ENCODE measurements at places on chromosomes 6 and 20.

- H3K36me3 ChIP-seq, result peaks cover 4% of the 10 kb centered on the region
- H3K27me3 ChIP-seq, result peaks cover 10% of the 10 kb centered on the region
- H3K27ac ChIP-seq, result no peak overlapping the region
- no peaks in the 10 kb centered on the region for H3K4me1 ChIP-seq
- H3K4me3 ChIP-seq, result no peak overlapping the region
- DNase-seq, result no peak
These were observed 25.5 kb upstream of the STX16 start for GRCh38 chr20:58625585-58625984.

GRCh38 chr6:138663892-138664291, 109.7 kb upstream of the CCDC28A start:
- H3K36me3 ChIP-seq, result peaks cover under 1% of the 10 kb centered on the region
- no peak overlapping the region for H3K27ac ChIP-seq
- DNase-seq, result no peak
- peaks cover 1% of the 10 kb centered on the region for H3K27me3 ChIP-seq

GRCh38 chr20:53599910-53600632, 6.4 kb upstream of the ZNF217 start:
- H3K27me3 ChIP-seq, result peaks cover 2% of the 10 kb centered on the region
- no peak for DNase-seq
- H3K27ac ChIP-seq, result peak overlapping the region; percentile 0
- peaks cover 32% of the 10 kb centered on the region for H3K4me1 ChIP-seq
- H3K36me3 ChIP-seq, result no peaks in the 10 kb centered on the region
- H3K4me3 ChIP-seq, result no peak overlapping the region

DNA sequence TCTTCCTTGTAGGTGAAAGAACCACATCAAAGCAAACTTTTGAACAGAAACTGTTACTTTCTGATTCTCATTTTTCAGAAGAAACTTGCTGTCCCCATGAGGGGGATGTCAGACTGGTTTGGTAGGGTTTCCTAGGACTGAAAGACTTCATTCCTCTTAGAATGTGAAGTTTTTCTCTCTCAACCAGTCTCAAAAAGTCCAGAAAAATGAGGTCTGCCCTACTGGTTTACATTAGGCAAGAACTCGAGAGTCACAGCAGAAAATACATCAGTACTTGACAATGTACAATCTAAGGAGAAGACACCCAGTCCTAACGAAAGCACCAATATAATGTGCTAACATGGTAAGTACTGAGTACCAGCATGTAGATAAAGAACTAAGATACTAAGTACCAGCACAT, 12.7 kb upstream of the NHLRC1 start:
- peaks cover 31% of the 10 kb centered on the region for H3K36me3 ChIP-seq
- no peaks in the 10 kb centered on the region for H3K4me1 ChIP-seq
- H3K27me3 ChIP-seq, result peaks cover 2% of the 10 kb centered on the region
- H3K27ac ChIP-seq, result no peak overlapping the region
- no peak overlapping the region for H3K4me3 ChIP-seq

DNA sequence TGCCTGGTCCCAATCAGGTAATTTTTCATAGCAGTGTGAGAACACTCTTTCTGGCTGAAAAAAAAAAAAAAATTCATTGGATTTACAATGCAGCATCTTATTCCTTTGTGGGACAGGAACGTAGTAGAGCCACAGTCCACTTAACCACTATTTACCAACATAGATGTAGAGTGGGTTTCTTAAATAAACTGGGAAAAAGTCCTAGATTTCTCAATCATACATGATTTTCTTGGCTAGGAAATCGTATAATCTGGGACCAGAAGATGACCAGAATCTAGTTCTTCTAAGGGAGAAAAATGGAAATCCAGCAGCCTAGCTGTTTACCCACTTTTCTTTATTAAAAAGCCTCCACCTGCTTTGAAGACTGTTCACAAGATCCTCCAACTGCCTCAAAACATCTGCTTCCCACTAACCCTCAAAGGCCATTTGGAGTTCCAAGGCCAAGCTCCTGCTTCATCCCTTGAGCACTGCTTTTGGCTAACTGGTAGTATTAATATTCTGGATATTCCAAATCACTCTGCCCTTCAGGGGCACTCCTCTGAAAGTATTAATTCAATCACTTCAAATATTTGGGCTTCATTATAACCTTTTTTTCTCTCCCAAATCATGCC, 70.4 kb downstream of the FYN start:
- peaks cover 58% of the 10 kb centered on the region for H3K4me1 ChIP-seq
- peaks cover 31% of the 10 kb centered on the region for H3K36me3 ChIP-seq

DNA sequence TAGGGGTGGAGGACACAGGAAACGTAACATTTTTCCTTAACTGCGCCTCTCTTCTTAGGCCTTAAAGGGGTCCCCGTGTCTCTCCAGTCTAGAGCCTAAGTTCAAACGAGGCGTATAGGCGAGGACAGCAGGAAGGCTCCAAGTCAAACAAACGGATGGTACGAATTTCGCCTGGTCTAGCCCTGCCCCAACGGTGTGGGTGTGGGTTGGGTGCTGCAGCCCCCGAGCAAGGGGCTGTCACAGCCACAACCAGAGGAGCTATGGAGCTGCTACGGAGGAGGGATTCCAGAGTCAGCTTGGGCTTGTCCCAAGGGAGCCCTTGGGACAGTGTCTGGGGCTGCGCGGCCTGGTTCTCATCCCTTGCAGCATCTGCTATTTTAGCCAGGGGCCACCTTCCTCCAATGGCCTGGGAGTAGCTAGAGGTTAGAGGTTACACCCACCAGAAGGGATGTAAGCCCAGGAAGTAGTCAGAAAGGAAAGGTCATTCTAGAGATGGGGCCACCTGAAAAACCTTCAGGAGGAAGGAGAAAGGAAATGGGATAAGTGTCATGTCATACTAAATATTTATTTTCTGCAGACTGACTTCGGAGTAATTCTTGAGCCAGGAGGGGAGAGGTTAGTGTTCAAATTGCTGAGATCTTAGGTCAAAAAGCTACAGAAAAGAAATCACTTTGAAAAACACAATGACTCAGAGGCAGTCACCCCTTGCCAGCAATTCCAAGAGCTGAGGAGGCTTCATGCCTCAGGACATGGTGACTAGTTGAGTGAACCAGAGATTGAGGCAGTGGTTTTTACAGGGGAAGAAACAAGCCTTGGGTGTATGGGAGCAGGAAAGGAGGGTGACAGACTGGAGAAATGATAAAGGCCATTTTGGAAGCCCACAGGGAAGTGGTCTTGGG, 21.7 kb downstream of the VPS52 start:
- H3K4me3 ChIP-seq, result peak overlapping the region; percentile 86
- peak overlapping the region; percentile 79 for H3K27ac ChIP-seq
- H3K27me3 ChIP-seq, result peaks cover 4% of the 10 kb centered on the region

- no peak for DNase-seq
- no peaks in the 10 kb centered on the region for H3K4me1 ChIP-seq
- H3K27me3 ChIP-seq, result peaks cover 13% of the 10 kb centered on the region
- H3K27ac ChIP-seq, result no peak overlapping the region
- H3K36me3 ChIP-seq, result peaks cover 34% of the 10 kb centered on the region
- H3K4me3 ChIP-seq, result no peak overlapping the region
These were observed 9.8 kb upstream of the DEF6 start for GRCh38 chr6:35287671-35288396.

- H3K27ac ChIP-seq, result peak overlapping the region; percentile 81
- no peak for DNase-seq
These were observed 50.9 kb downstream of the BANF2 start for GRCh38 chr20:17750722-17751045.

DNA sequence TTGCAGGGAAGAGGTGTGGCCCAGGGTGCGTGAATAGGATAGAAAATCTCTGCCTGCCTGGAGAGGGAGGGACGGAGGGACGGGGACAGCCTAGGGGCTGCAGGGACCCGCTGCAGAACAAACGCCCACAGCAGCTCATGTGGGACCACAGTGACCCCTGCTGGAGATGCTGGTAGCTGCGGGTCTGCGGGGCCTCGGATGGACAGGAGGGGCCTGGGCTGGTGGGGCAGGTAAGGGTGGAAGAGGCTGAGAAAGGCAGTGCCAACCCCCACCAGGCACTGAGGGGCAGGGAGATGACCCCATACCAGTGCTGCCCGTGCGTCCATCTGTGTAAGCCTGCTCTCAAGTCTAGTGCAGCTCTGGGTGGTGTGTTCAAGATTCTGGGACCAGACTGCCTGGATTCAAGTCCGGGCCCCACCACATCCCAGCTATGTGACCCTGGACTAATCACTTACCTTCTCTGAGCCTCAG, 39.4 kb downstream of the KIAA1755 start:
- H3K27ac ChIP-seq, result no peak overlapping the region
- H3K4me1 ChIP-seq, result peaks cover 11% of the 10 kb centered on the region
- no peak overlapping the region for H3K4me3 ChIP-seq
- DNase-seq, result peak; percentile 94
- H3K36me3 ChIP-seq, result no peaks in the 10 kb centered on the region
- peaks cover 6% of the 10 kb centered on the region for H3K27me3 ChIP-seq

DNA sequence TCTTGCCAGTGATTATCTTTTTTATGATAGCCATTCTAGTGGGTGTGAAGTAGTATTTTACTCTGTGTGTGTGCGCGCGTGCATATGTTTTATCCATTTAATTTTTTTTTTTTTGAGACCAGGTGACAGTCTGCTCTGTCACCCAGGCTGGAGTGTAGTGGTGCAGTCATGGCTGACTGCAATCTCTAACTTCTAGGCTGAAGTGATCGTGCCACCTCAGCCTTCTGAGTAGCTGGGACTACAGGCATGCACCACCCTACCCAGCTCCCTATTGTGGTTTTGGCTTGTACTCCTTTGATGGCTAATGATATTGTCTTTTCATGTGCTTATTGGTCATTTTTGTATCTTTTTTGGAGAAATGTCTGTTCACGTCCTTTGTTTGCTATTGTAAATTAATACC, 33.3 kb downstream of the ITCH start:
- peaks cover 8% of the 10 kb centered on the region for H3K36me3 ChIP-seq
- no peaks in the 10 kb centered on the region for H3K27me3 ChIP-seq
- no peak for DNase-seq
- H3K27ac ChIP-seq, result no peak overlapping the region
- H3K4me3 ChIP-seq, result no peak overlapping the region

DNA sequence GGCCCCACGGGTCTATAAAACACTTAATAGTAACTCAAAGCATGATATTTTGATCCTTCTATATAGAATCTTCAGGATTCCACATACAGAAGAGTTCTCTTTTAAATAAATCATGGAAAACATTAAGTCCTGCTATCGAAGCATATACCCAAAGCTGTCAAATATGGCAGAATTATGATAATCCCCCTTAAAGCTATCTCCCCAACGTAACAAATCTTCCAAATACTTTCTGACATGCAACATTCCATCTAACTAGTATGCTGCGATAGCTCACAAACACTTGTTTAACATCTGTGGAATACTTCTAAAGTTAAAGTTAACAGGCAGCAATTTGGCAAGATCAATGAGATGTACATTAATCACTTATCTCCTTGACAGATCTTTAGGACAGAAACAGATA, 371.0 kb upstream of the RUNX2 start:
- no peak for DNase-seq
- no peaks in the 10 kb centered on the region for H3K36me3 ChIP-seq
- H3K27me3 ChIP-seq, result peaks cover 2% of the 10 kb centered on the region
- no peak overlapping the region for H3K27ac ChIP-seq
- H3K4me1 ChIP-seq, result no peaks in the 10 kb centered on the region

GRCh38 chr20:43949741-43950618, 35.3 kb downstream of the TOX2 start:
- H3K27me3 ChIP-seq, result peaks cover 5% of the 10 kb centered on the region
- no peak overlapping the region for H3K27ac ChIP-seq
- no peaks in the 10 kb centered on the region for H3K4me1 ChIP-seq
- H3K36me3 ChIP-seq, result no peaks in the 10 kb centered on the region
- DNase-seq, result no peak

DNA sequence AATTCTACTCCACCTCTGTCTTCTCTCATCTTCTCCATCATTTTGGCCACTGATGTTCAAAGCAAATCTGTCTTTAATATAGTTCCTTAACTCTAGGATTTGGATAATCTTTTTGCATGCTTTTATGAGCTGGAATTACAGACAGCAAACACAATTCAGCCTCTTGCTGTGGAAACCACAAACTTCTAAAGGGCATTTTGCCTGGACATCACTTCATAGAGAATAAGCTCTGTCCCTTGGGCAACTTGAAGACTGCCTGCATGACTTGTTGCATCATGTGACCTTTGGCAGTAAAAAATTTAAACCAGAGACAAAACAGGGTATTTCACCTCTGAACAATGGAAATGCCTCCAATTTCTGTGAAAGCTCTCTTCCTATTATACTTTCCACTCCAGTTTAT, 74.1 kb upstream of the HDDC2 start:
- peaks cover 9% of the 10 kb centered on the region for H3K27me3 ChIP-seq
- H3K36me3 ChIP-seq, result no peaks in the 10 kb centered on the region
- no peak overlapping the region for H3K4me3 ChIP-seq
- peaks cover 29% of the 10 kb centered on the region for H3K4me1 ChIP-seq
- no peak for DNase-seq
- H3K27ac ChIP-seq, result no peak overlapping the region

- H3K36me3 ChIP-seq, result peaks cover 3% of the 10 kb centered on the region
- no peak for DNase-seq
- H3K27ac ChIP-seq, result no peak overlapping the region
- no peak overlapping the region for H3K4me3 ChIP-seq
These were observed 359.8 kb downstream of the ZFAND3 start for GRCh38 chr6:38179300-38179699.

DNA sequence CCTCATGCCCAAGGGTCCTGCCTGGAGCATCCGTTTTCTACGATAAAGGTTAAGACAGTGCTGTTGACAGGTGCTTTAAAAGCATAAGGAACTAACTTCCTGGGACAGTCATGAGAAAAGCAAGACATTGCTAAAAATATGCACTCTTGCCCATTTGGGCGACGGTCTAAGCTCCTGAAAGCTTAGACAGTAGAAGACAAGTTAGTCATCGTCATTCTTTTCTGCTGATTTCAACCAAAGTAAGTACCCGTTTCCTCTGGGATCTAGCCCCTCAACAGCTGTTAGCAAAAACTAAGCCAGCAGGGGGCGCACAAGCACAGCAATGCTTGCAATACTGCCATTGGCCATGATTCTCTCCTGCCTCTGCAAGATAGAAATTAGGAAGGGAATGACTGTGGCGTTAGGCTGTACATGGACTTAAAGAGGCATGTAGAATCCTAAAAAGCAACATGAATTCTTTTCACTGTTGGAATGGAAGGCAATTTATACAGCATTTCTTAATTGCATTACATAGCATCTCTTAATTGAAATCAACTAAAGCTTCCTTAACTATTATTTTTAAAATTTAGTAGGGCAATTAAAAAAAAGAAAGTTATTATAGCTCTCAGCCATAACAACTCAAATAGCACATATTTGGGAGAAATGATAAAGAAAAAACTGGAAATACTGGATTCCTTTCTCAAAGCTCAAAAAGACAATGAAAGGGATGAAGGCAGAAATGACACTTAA, 147.8 kb upstream of the RALGAPA2 start:
- H3K4me1 ChIP-seq, result no peaks in the 10 kb centered on the region
- DNase-seq, result peak; percentile 97
- no peaks in the 10 kb centered on the region for H3K36me3 ChIP-seq
- no peak overlapping the region for H3K4me3 ChIP-seq
- no peak overlapping the region for H3K27ac ChIP-seq

GRCh38 chr6:15171026-15171425, 74.8 kb upstream of the JARID2 start:
- no peak for DNase-seq
- peaks cover 2% of the 10 kb centered on the region for H3K27me3 ChIP-seq
- no peaks in the 10 kb centered on the region for H3K4me1 ChIP-seq
- no peak overlapping the region for H3K4me3 ChIP-seq

GRCh38 chr6:46704562-46704961, 16.9 kb downstream of the TDRD6 start:
- H3K4me3 ChIP-seq, result no peak overlapping the region
- DNase-seq, result no peak
- no peaks in the 10 kb centered on the region for H3K36me3 ChIP-seq
- H3K27ac ChIP-seq, result no peak overlapping the region
- H3K4me1 ChIP-seq, result no peaks in the 10 kb centered on the region

GRCh38 chr6:111824608-111825337, 48.5 kb downstream of the FYN start:
- no peak overlapping the region for H3K4me3 ChIP-seq
- peaks cover 12% of the 10 kb centered on the region for H3K36me3 ChIP-seq
- H3K4me1 ChIP-seq, result peaks cover 32% of the 10 kb centered on the region
- no peak for DNase-seq
- no peak overlapping the region for H3K27ac ChIP-seq
- H3K27me3 ChIP-seq, result peaks cover 3% of the 10 kb centered on the region

Measured in endothelial cell (in vitro differentiated cells).